ENCODE measurements at places on chromosomes 6 and 20. TPM values are rescaled to one million over a fixed set of nuclear protein-coding genes. Genes with fewer than 3 reads are reported as not detected.
A peak's percentile ranks its signal among the peaks of the same experiment; 100 is the strongest.

- DNase-seq, result no peak
- H3K4me1 ChIP-seq, result no peaks in the 10 kb centered on the region
- H3K36me3 ChIP-seq, result no peaks in the 10 kb centered on the region
Measured at GRCh38 chr6:114267897-114268296, 74.9 kb downstream of the HS3ST5 start.

GRCh38 chr6:2715737-2716136 lies 35.0 kb downstream of the MYLK4 start:
- peaks cover 1% of the 10 kb centered on the region for H3K36me3 ChIP-seq
- no peak overlapping the region for H3K4me3 ChIP-seq
- no peak overlapping the region for H3K27ac ChIP-seq
- peaks cover 5% of the 10 kb centered on the region for H3K4me1 ChIP-seq
- peaks cover 3% of the 10 kb centered on the region for H3K27me3 ChIP-seq
- no peak for DNase-seq

- no peak for DNase-seq
- H3K27me3 ChIP-seq, result no peaks in the 10 kb centered on the region
- no peak overlapping the region for H3K4me3 ChIP-seq
Measured at GRCh38 chr6:147222160-147222838, 18.1 kb downstream of the STXBP5 start.

- DNase-seq, result no peak
- H3K27ac ChIP-seq, result no peak overlapping the region
- no peaks in the 10 kb centered on the region for H3K36me3 ChIP-seq
- H3K4me1 ChIP-seq, result peaks cover 22% of the 10 kb centered on the region
Measured at GRCh38 chr6:158852312-158853071, 33.3 kb upstream of the EZR start.

DNA sequence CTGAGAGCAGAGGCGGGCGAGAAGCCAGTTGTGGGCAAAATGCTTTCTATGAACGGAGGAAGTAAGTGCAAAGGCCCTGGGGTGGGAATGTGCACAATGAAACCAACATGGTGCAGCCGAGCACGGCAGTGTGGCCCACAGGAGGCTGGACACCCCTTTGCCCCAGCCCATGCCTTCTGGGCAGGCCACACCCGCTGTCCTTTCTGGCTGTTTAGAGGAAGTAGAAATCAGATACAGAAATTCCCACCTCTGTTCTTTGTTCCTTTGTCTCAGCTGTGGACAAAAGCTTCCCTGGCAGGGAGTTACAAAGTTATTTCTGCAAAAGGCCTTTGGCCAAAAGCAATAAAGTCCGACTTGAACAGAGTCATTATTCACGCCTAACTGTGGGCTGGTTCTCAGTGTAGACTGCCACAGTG lies 11.9 kb downstream of the SULF2 start:
- H3K4me3 ChIP-seq, result no peak overlapping the region
- H3K36me3 ChIP-seq, result no peaks in the 10 kb centered on the region
- H3K27me3 ChIP-seq, result peaks cover 5% of the 10 kb centered on the region
- H3K4me1 ChIP-seq, result no peaks in the 10 kb centered on the region

DNA sequence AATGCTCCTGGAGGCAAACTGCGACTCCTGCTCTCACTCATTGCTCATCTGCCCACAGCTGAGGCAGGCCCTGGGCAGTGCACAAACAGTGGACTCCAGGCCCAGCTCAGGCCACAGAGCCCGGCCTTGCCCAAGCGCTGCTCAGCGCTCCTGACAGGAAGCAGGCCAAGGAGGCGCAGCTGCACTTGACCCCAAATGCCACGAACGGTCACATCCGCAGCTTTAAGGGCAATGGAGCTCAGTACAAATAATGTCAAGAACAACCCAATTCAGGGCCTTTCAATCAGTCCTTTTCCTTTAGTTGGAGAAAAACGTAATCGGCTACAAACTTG lies 33.8 kb downstream of the RRBP1 start:
- no peak overlapping the region for H3K27ac ChIP-seq
- no peak overlapping the region for H3K4me3 ChIP-seq
- no peak for DNase-seq
- H3K27me3 ChIP-seq, result no peaks in the 10 kb centered on the region
- peaks cover 31% of the 10 kb centered on the region for H3K4me1 ChIP-seq
- H3K36me3 ChIP-seq, result no peaks in the 10 kb centered on the region

- no peak for DNase-seq
- no peak overlapping the region for H3K27ac ChIP-seq
- peaks cover 12% of the 10 kb centered on the region for H3K4me1 ChIP-seq
Measured at GRCh38 chr6:42545226-42545773, 18.5 kb upstream of the UBR2 start.

DNA sequence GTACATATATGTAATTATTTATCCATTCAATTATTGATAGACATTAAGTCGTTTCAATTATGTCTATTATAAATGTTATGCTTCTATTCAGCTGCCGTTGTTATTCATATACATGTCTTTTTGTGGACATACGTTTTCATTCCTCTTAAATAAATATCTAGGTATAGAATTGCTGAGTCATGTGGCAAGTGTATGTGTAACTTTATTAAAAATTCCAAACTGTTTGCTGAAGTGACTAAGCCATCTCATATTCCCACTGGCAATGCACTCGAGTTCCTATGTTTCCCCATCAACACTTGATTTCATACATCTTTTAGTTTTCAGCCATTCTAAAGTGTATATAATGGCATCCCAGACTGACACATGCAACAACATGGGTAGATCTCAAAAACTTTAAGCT lies 739.7 kb upstream of the POU3F2 start:
- H3K27me3 ChIP-seq, result no peaks in the 10 kb centered on the region
- DNase-seq, result no peak
- H3K27ac ChIP-seq, result no peak overlapping the region
- H3K4me1 ChIP-seq, result no peaks in the 10 kb centered on the region

The HFE gene
- 1.1 TPM for total RNA-seq

DNA sequence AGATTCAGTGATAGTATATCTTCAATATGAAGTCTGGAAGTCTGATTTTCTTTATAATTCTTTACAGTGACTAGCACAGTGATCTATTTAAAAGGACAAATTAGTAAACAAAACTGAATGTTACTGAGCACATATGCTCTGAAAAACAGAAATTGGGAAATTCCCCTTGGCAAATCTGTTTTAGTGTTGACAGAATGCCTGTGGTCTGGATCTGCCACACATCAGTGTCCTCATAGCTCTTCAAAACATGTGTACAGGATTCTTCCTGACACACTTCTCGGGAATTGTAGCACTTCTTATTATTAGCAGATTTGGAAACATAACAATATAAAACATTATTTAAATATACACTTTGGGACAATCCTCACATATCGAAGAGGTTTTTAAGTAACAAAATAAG lies 354.3 kb downstream of the COL12A1 start:
- H3K4me1 ChIP-seq, result no peaks in the 10 kb centered on the region
- H3K4me3 ChIP-seq, result no peak overlapping the region
- no peaks in the 10 kb centered on the region for H3K27me3 ChIP-seq
- no peak for DNase-seq

DNA sequence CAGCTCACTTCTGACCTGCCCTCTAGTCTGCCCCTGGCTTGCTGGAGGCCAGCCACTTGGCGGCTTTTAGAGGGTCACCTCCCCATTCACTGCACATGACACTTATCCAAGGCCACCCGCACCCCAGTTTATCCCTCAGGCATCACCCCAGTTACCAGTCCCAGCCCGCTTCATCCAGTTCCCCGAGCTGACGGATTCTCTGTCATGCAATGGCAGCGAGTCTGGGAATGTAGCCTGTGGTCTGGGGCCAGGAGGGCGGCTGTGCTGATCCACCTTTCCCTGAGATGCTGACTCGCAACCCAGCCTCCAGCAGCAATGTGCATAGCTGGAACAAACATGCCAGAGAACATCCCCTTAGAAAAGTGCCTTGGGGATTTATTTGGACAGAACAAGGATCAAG lies 25.8 kb downstream of the SYNDIG1 start:
- H3K4me3 ChIP-seq, result no peak overlapping the region
- no peaks in the 10 kb centered on the region for H3K4me1 ChIP-seq
- no peak for DNase-seq
- H3K27ac ChIP-seq, result no peak overlapping the region
- H3K36me3 ChIP-seq, result no peaks in the 10 kb centered on the region

- H3K36me3 ChIP-seq, result no peaks in the 10 kb centered on the region
- H3K27ac ChIP-seq, result no peak overlapping the region
- DNase-seq, result no peak
- H3K27me3 ChIP-seq, result peaks cover 9% of the 10 kb centered on the region
Measured at GRCh38 chr6:73704260-73704659, 8.3 kb downstream of the CD109 start.

DNA sequence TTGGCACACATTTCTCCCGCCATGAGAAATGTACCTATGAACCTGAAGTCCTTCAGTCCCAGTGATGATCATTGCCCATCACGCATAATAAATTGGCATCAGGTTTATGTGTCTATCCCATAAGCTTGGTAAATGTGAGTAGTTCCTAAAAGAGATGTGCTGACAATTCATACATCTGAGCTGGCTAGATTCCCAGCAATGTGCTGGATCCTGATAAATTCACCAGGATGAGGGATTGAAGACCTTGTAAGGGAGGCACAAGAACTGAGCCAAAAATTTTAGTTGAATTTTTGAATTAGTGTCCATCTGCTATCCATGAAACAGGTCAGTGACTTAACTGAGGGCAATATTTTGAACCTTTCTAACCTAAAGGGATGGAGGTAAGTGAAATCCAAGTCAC lies 267.9 kb upstream of the CITED2 start:
- H3K4me3 ChIP-seq, result no peak overlapping the region
- H3K27me3 ChIP-seq, result no peaks in the 10 kb centered on the region
- H3K4me1 ChIP-seq, result peaks cover 9% of the 10 kb centered on the region

DNA sequence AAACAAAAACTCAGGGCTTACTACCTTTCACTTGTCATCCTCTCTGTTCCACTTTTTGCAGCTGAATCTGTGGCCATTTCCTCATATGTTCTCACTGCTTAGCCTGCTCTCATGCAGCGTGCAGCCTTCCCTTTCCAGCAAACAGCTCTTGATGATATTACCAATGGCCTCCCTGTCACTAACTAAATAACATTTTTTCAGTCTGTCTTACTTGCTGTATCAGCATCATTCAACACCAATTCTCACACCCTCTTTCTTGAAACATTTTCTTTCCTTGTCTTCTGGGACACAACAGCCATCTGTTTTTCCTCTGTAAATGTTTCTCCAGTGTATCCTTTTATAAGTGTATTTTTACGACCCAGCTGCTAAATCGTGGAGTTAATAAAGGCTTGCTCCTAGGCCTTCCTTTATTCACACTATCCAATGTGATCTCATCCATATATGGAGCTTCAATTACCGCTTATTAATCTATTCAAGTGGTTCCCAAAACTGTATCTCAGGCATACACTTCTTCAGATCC lies 523.6 kb upstream of the RNF217 start:
- H3K27me3 ChIP-seq, result no peaks in the 10 kb centered on the region
- no peaks in the 10 kb centered on the region for H3K4me1 ChIP-seq
- no peak overlapping the region for H3K27ac ChIP-seq
- no peak for DNase-seq
- no peak overlapping the region for H3K4me3 ChIP-seq

- H3K27ac ChIP-seq, result no peak overlapping the region
- no peaks in the 10 kb centered on the region for H3K27me3 ChIP-seq
- no peaks in the 10 kb centered on the region for H3K4me1 ChIP-seq
- H3K36me3 ChIP-seq, result no peaks in the 10 kb centered on the region
Measured at GRCh38 chr6:100099189-100100074, 105.4 kb upstream of the MCHR2 start.

DNA sequence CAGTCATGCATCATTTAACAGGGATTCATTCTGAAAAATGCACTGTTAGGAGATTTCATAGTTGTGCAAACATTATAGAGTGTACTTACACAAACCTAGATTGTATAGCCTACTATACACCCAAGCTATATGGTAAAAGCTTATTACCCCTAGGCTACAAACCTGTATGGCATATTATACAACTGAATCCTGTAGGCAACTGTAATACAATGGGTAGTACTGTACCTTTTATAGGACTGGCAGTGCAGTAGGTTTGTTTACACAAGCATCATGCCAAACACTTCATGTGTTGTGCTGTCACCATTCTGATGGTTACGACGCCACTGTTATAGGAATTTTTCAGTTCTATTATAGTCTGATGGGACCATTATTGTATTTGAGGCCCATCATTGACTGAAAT lies 39.3 kb upstream of the KHDC1 start:
- H3K27ac ChIP-seq, result no peak overlapping the region
- H3K4me3 ChIP-seq, result no peak overlapping the region
- H3K4me1 ChIP-seq, result peaks cover 12% of the 10 kb centered on the region
- H3K27me3 ChIP-seq, result no peaks in the 10 kb centered on the region

DNA sequence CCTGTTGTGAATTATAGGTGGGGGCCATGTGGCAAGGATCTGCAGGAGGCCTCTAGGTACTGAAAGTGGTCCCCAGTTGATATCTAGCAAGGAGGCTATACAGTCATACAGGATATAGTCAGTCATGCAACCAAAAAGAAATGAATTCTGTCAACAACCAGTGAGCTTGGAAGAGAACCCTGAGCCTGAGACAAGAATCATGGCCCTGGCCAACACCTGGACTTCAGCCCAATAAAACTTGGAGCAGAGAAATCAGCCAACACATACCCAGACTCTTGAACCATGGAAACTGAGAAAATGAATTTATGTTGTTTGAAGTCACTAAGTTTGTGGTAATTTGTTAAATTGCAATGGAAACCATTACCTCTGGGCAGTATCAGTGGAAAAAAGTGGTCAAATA lies 370.2 kb downstream of the KIF16B start:
- H3K4me1 ChIP-seq, result peaks cover 20% of the 10 kb centered on the region
- H3K4me3 ChIP-seq, result no peak overlapping the region
- no peaks in the 10 kb centered on the region for H3K27me3 ChIP-seq
- H3K27ac ChIP-seq, result no peak overlapping the region

DNA sequence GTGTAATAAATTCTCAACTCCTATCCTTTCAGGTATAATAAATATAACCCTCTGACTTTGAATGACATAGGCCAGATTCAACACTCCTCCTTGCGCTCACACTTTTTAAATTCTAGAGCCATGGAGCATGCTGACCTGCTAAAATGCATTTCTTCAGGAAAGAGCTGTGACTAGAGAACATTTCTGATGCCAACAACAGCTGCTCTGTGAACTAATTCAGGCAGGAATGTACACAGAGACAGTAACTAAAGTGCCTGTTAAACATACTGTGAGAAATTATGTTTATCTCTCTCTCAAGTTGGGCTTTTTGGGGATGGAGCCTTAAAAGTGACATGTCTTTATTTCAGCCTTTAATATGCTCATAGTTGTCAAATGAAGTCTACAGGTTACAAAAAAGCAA lies 8.3 kb downstream of the NHSL1 start:
- no peak overlapping the region for H3K27ac ChIP-seq
- DNase-seq, result no peak
- no peak overlapping the region for H3K4me3 ChIP-seq
- peaks cover 19% of the 10 kb centered on the region for H3K27me3 ChIP-seq

- peaks cover 2% of the 10 kb centered on the region for H3K4me1 ChIP-seq
- H3K4me3 ChIP-seq, result no peak overlapping the region
- H3K27me3 ChIP-seq, result no peaks in the 10 kb centered on the region
Measured at GRCh38 chr6:164085091-164086075, 670.9 kb downstream of the QKI start.

- H3K4me3 ChIP-seq, result peak overlapping the region; percentile 92
- peak; percentile 23 for DNase-seq
- peaks cover 7% of the 10 kb centered on the region for H3K36me3 ChIP-seq
Measured at GRCh38 chr6:36028877-36029324, 1.3 kb downstream of the MAPK14 start.

- peaks cover 8% of the 10 kb centered on the region for H3K27me3 ChIP-seq
- no peak for DNase-seq
- H3K4me3 ChIP-seq, result no peak overlapping the region
Measured at GRCh38 chr6:79964607-79965081, 17.3 kb upstream of the ELOVL4 start.

GRCh38 chr6:119247504-119247903 lies 102.1 kb downstream of the MAN1A1 start:
- no peak overlapping the region for H3K4me3 ChIP-seq
- no peak for DNase-seq
- peaks cover 21% of the 10 kb centered on the region for H3K36me3 ChIP-seq
- no peaks in the 10 kb centered on the region for H3K4me1 ChIP-seq
- no peaks in the 10 kb centered on the region for H3K27me3 ChIP-seq

Measured in activated B cell treated with CpG ODN at 0.5 μM for 24 hours (primary cell).